Left ventricle myocardium superior (tissue), 1 donor: ENCODE measurements at places on chromosomes 4 and X. TPM values are rescaled to one million over a fixed set of nuclear protein-coding genes. Genes with fewer than 3 reads are reported as not detected.
A peak's percentile ranks its signal among the peaks of the same experiment; 100 is the strongest.

DNA sequence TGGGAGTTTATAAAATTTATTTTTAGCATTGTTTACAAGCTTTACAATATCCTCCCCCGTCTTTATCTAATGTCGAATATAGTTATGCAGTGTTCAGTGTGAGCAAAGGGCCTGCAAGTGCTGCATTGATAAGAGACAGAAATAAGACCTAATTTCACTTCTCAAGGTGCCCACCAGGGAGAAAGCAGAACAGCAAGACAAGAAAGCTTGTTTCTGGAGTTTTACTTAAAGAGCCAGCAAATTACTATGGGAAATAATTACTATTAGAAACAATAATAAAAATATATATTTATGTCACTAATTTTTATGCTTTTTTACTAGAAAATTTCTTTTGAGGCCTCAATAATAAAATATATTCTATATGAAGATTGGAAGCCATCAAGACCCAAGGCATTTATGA is 2677.7 kb downstream of the ARAP2 start:
- no peak for DNase-seq

GRCh38 chr4:101682946-101683345 is 107.6 kb upstream of the BANK1 start:
- no peak for DNase-seq

- DNase-seq, result no peak
Measured at GRCh38 chrX:11143931-11144678, 33.0 kb downstream of the HCCS start.

GRCh38 chr4:159770969-159771368 is 668.1 kb downstream of the RAPGEF2 start:
- no peak for DNase-seq

DNA sequence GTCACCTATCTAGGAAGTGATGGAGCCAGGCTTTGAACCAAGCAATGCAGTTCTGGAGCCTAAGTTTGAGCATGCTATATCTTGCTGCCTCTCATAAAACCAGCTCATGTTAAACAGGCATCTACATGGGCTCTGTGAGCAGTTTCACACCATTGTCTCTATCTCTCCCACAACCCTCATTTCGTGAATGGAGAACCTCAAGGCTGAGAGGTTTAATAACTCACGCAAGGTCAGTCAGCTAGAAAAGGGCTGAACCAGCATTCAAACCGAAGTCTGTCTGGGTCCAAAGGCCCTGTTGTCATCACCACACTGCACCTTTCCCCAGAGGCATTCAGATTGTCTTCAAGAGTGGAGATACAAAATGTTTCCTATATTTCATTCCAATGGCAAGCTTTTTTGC is 369.2 kb downstream of the MID1IP1 start:
- no peak for DNase-seq

DNA sequence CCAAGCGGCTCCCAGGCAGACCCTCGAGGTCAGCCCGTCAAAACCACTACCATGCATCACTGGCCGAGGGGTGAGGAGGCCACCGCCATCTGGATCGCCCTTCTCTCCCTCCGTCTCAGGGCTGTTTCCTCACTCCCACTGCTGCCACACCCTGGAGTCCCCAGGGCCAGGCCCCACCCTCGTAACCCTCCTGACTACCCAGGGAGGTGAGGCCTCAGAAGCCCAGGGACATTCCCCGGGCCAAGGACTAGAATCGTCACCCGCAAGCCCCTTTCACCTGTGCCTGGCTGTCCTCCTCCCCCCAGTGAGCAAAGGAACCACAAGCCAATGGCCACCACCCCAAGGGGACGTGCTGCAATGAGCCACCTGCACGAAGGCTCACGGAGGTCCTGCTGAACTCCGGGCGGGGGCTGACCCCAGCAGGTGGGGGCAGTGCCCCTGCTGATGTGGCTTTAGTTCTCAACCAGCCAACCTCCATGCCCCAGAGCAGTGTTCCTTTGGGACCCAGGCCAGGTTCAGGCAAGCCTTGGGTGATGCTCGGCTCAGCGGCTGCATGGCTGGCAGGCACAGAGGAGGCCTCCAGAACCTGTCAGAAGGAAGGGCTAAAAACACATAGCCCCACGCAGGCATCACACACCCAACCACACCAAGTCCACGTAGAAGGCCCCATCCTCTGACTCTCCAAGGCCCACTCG is 23.8 kb downstream of the PPP2R2C start:
- no peak for DNase-seq

- DNase-seq, result no peak
Measured at GRCh38 chrX:123846577-123847038, 13.2 kb upstream of the XIAP start.

GRCh38 chrX:124393238-124393637 is 46.9 kb downstream of the SH2D1A start:
- no peak for DNase-seq

DNA sequence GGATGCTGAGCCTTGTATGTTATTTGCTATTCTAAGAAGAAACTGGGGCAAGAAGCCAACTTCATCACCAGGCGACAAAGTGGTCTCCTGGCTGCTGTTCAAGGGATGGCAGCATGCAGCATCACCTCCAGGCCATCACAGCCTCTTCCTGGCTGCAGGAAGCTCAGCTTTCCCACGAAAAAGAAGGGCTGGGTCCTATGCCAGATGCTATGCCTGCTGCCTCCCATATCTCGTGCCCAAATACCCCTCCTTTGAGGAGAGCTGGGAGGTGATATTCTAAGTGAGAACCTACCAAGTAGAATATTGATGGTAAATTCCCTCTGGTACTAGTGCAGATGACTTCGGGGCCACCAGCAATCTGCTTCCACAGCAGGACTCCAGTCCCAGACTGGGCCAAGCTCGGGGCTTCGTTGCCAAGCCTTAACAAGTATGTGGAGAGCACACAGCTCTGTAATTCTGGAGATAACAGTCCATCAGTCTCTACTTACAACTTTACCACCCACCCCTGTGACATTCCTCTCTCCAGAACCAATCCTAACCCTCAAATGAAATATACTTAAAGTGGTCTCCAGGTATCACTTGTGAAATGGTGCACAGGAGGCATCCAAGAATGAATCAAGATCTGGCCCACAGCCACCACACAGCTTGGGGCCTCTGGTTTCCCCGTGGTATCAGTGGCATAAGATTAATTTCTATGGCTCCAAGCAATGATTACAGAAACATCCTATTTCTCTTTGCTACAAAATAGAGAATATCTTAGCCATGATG is 149.3 kb downstream of the PALLD start:
- DNase-seq, result peak; percentile 72

- no peak for DNase-seq
Measured at GRCh38 chr4:79678472-79679202, 270.6 kb upstream of the GK2 start.

GRCh38 chr4:60794372-60794771 is 405.8 kb upstream of the ADGRL3 start:
- DNase-seq, result no peak

DNA sequence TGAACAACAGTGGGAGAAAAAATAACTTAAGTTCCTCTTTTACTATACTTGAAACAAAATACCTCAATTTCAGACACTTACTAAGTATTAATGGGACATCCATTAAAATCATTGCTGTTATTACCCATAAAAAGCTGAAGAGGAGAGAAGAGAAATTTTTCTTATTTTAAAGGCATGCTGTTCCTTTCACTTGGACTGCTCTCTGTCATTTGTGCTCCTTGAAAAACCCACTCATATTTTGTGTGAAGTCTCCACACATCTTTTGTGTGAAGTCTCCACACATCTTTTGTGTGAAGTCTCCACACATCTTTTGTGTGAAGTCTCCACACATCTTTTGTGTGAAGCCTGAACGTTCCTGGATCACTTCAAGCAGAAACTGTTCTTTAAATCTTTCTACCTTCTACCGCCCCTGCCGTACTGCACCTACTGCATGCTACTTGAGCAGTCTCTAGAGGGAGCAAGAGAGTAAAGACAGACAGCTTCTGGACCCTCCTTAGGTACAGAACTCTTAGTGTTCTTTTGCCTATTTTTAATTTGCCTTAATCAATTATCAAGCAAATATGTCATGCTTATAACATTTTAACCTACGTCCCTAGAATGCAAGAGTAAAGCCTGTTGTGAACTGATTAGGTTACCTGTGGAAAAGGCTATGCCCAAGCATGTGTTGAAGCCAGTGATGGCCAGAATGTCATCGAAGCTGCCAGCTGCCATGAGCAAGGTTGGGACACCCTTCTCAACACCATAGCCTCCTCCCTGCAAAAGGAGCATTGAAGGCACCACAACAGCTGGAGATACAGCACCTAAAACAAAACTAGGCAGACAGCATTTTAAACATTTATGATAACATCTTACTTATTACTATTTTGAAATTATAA is 27.1 kb upstream of the SLC9B1 start:
- DNase-seq, result no peak

GRCh38 chr4:100881283-100881682 is 363.5 kb upstream of the EMCN start:
- DNase-seq, result no peak

GRCh38 chr4:8282742-8283141 is 13.2 kb downstream of the HTRA3 start:
- DNase-seq, result peak; percentile 28

DNA sequence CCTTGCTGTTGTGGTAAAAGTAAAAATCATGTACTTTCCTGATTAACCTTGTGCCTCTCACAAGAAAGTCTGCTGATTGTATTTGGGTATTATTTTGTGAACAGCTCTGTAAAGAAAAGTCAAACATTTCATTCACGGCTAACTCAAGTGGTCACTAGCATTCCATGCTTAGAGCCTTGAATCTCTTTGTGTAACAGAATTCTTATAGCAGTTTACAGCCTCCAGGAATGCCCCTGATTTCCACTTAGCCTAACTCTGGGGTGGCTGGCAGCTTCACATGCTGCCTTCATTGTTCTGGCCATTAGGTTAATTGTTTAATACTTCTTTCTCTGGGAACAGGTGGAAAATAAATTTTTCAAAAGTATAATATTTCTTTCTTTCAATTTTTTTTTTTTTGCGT is 226.7 kb downstream of the RBMX2 start:
- no peak for DNase-seq

GRCh38 chrX:44889824-44890223 is 16.8 kb downstream of the KDM6A start:
- no peak for DNase-seq

- DNase-seq, result no peak
Measured at GRCh38 chr4:89110541-89110985, 770 bp upstream of the TIGD2 start.

MAGEA4 gene
- total RNA-seq, result not detected

CLDN22 gene
- total RNA-seq, result not detected

TBX22 gene
- not detected for total RNA-seq

OTUD6A gene
- total RNA-seq, result not detected

IL9R gene
- total RNA-seq, result not detected
